Smooth muscle cell of trachea (primary cell): ENCODE measurements at places on chromosomes 1 and 21. TPM values are rescaled to one million over a fixed set of nuclear protein-coding genes. Genes with fewer than 3 reads are reported as not detected.

CFHR2 gene
- not detected in 2 replicates for total RNA-seq

EPS8L3 gene
- total RNA-seq: not detected in 2 replicates

CYP4Z1 gene
- not detected in 2 replicates for total RNA-seq

DPT gene
- total RNA-seq: 1.8 and 2.3 TPM in 2 replicates

C1orf53 gene
- 2.2 and 3.5 TPM in 2 replicates for total RNA-seq

PCAT6 gene
- 1.3 TPM in 1 of 2 replicates, not detected in the other for total RNA-seq

CELF3 gene
- not detected in 2 replicates for total RNA-seq

LORICRIN gene
- not detected in 2 replicates for total RNA-seq

SMG5 gene
- total RNA-seq: 40.3 and 68.3 TPM in 2 replicates

ADAMTSL4 gene
- total RNA-seq: 21.5 and 30.8 TPM in 2 replicates

CIART gene
- total RNA-seq: 1.6 and 8.1 TPM in 2 replicates

FLG2 gene
- not detected in 2 replicates for total RNA-seq

NTNG1 gene
- 5.0 and 11.6 TPM in 2 replicates for total RNA-seq

PAQR6 gene
- 0.29 and 0.66 TPM in 2 replicates for total RNA-seq

MSH4 gene
- total RNA-seq: under 0.01 and 0.33 TPM in 2 replicates

CPLANE2 gene
- 9.5 and 15.9 TPM in 2 replicates for total RNA-seq
